ENCODE measurements at places on chromosomes 3 and 15. TPM values are rescaled to one million over a fixed set of nuclear protein-coding genes. Genes with fewer than 3 reads are reported as not detected.
A peak's percentile ranks its signal among the peaks of the same experiment; 100 is the strongest.

Gene VWA5B2
- total RNA-seq = 0.16 TPM

Gene NEK10
- total RNA-seq = 1.2 TPM

DNA sequence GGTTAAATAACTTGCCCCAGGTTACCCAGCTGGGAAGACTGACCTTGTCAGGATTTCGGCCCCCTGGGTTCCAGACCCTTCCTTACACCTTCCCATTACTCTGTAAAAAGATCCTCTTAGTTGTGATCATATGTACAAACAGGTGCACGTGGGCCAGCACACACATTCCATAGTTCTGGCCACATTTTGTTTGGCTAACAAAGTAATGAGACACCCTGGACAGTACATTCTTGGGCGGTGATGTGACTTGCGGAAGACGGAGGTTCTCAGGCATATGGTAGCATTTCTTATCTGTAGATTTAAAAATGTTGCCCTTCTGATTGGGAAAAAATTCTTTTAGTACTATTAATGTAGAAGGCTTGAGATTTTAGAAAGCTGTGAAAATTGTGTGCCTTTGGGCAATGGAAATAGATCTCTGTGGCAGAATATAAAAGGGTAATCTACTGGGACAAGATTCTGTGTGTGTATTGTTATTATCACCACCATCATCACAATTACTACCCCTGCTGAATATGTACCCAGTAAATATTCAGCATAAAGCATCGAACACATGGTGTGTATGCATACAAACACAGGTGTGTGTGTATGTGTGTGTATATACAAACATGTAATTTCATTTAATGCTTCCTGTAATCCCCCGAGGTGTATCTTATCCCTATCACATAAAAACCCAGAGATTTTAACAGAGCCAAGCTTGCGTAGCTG lies 205.4 kb upstream of the UBE2E1 start:
- no peak for DNase-seq
- no peak overlapping the region for H3K27ac ChIP-seq
- no peak overlapping the region for H3K4me3 ChIP-seq
- H3K36me3 ChIP-seq = no peaks in the 10 kb centered on the region
- H3K27me3 ChIP-seq = no peaks in the 10 kb centered on the region
- H3K4me1 ChIP-seq = no peaks in the 10 kb centered on the region

- no peak for DNase-seq
- H3K4me1 ChIP-seq = peaks cover 81% of the 10 kb centered on the region
- peak overlapping the region; percentile 87 for H3K27ac ChIP-seq
- H3K36me3 ChIP-seq = no peaks in the 10 kb centered on the region
Measured at GRCh38 chr3:112132554-112132953, 494 bp downstream of the GCSAM start.

DNA sequence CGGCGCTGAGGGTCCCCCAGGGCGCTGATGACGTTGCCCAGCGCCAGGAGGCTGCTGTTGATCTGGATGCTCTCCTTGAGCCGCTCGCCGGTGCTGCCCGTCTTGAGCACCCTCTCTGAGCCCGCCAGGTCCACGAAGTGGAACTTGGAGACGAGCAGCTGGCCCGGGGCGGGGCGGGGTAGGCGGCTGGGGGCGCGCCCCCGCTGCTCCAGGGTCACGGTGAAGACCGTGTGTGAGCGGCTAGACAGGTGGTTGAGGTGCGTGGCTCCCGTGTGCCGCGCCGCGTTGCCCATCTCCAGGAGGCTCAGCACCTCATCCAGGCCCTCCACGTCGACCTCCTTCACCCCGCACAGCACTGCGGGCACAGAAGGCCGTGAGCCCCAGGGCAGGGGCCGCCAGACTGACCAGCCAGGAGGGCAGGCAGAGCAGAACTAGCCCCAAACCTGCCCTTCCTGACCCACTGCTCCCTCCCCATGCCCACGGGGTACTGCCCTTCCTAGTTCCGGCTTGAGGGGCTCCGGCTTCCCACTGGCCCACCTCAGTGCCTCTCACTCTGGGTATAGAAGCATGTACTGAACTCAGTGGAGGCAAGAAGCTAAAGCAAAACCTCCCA lies 6.1 kb downstream of the KIF7 start:
- H3K36me3 ChIP-seq = no peaks in the 10 kb centered on the region
- H3K4me3 ChIP-seq = no peak overlapping the region
- no peaks in the 10 kb centered on the region for H3K4me1 ChIP-seq
- H3K27me3 ChIP-seq = no peaks in the 10 kb centered on the region
- no peak overlapping the region for H3K27ac ChIP-seq
